Adipocyte (in vitro differentiated cells): ENCODE measurements at places on chromosomes 3 and 15.

- DNase-seq: no peak
Observed at GRCh38 chr3:165545059-165545458, 292.2 kb downstream of the BCHE start.

GRCh38 chr3:45021524-45022297 is 4.4 kb upstream of the CLEC3B start:
- no peak for DNase-seq

GRCh38 chr3:16147220-16147994 is 27.1 kb upstream of the GALNT15 start:
- no peak for DNase-seq

GRCh38 chr15:31263751-31264558 is 62.7 kb upstream of the KLF13 start:
- no peak for DNase-seq

DNA sequence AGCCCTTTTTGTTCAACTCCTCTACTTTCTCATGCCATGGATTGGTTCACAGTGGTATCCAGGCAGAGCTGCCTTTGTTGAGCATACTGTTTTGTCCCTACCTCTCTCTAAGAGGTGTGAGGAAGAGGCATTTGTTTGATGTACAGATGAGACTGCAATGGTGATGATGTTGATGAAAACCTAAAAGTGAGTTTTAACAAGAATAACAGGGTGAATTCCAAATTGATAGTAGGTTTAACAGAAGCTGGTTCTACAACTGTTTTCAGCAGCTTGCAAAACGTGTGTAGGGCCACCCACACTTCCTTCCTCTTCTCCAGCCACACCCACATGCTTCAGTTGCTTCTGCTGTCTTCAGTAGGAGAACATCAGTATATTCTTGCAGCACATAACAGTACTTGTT is 10.2 kb downstream of the SNRK start:
- peak; percentile 14 for DNase-seq

GRCh38 chr3:138985932-138986331 is 20.1 kb downstream of the PRR23A start:
- DNase-seq: no peak

DNA sequence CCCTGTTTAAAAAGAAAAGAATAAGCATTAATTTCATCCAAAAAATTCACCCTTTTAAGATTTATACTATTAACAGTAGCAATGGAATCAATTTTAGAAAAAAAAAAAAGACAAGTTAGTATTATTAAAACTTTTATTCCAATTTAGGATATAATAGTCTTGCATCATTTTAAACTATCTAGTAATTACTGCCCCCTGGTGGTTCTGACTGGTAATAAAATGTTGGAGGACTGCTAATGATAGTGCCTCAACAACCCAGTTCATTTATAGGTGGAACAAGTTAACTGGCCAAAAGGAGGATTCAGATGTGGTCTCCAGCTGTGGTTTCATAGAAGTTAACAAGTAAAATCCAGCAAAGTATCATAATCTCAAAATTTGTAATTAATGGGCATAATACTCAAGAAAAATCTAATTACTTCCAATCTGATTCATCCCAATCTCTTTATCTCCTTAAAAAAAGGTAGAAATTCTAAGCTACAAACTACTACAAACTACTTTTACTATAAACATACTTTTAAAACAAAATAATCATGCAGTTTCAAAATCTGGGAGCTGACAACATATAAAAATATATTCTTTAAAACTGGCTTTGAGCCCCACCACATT is 30.7 kb upstream of the WDR49 start:
- DNase-seq: peak; percentile 80

DNA sequence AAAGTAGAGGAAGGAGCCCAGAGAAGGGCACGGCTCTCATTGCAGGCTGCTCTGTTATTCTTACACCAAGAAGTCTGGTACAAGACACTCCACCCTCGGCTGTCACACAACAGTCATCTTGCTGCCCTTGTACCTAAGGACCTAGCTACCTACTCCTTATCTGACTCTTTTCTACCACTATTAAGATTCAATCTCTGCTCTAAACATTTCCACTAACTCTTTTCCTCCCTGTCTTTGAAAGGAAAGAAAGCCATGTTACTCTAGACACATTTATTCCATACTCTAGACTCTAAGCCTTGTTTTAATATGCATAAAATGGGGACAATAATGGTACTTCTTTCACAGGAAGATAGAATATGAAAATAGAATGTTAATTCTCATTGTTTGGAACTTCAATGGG is 73.3 kb upstream of the C3orf49 start:
- no peak for DNase-seq

GRCh38 chr15:42182961-42183360 is 25.1 kb downstream of the VPS39 start:
- no peak for DNase-seq

DNA sequence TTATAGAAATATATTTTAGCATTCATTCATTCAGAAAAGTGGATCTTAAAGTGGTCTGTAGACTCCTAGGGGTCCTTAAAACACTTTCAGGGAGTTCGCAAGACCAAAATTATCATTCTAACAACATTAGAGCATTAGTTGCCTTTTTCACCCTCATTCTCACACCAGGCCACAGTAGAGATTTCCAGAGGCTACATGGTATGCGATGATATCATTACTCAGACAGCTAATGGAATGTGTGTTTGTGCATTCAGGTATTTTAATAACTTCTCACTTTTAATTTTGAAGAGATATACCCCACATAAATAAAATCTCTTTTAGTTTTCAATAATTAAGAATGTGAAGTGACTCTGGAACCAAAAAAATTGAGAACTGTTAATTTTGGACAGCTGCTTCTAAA is 206.9 kb downstream of the NSUN3 start:
- DNase-seq: no peak

DNA sequence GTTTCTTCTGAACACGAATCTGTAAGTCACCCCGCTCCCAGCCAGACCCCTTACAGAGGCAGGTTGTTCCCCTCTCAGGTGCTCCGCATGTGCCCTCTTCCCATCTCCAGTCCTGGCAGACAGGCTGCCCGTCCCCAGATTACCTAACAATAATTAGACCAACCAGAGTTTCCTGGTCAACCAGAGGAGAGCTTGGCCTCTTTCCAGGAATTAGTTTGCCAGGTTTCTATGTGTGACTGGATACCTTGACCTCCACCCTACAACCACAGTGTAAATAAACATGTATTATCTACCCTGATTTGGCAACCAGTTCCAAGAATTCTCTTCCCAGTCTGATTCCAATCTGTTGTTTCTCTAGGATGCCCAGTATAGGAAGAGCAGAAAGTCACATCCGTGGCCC is 178.0 kb upstream of the UMPS start:
- DNase-seq: no peak

DNA sequence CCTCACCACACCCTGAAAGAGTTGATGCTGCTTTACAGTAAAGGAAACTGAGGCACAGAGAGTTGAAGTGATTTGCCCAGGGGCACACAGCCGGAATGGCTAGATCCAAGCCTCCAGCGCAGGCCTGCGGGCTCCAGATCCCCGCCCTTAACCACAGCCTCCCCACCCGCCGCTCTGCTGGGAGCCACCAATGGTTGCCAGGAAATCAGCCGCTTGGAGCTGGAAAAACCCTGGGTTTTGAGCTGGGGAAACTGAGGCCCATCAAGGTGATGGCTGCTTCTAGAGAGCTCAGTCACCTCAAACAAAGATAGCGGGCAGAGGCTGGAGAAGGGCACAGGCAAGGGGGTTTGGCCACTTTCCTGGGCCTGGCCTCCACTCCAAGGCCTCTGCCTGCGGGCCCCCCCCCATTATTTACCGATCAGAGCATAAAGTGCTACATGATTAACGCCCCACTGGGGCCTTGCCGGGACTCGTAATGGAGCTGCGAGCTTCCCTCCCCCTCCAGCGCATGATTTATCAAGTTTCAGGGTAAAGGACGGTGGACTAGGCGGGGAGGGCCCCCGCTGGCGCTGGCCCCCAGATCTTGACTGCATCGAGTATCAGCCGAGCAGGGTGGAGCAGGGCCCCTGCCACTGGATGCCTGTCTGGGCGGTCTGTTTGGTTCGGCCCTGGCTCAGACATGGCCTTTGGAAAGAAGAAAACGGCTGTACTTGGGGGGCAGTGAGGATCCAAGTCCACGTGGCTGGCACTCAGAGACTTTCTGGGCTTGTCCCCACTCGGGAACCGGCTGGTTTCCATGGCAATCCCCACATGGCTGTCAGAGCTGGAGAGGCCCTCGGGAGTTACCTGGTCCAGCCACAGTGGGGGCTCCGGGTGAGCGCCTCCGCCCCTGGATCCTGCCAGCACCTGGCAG is 9.1 kb downstream of the PLXND1 start:
- DNase-seq: peak; percentile 33

GRCh38 chr3:186879781-186880180 is 37.3 kb downstream of the ADIPOQ start:
- DNase-seq: no peak

- DNase-seq: no peak
Observed at GRCh38 chr3:46835054-46835453, 28.2 kb downstream of the MYL3 start.

- DNase-seq: no peak
Observed at GRCh38 chr3:13516760-13517135, 32.2 kb upstream of the FBLN2 start.

DNA sequence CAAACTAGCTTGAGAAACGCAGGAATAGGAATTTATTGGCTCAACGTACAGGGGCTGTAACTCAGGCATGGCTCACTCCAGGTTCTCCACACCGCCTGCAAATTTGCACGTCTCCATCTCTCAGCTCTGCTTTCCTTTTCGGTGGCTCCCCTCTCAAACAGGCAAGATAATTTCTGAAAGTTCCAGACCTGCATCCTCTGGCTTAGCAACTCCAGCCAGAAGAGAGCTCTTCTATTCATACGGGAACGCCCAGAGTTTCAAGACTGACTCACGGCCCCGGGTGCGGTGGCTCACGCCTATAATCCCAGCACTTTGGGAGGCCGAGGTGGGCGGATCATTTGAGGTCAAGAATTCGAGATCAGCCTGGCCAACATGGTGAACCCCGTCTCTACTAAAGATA is 139.7 kb upstream of the BNIP2 start:
- no peak for DNase-seq

DNA sequence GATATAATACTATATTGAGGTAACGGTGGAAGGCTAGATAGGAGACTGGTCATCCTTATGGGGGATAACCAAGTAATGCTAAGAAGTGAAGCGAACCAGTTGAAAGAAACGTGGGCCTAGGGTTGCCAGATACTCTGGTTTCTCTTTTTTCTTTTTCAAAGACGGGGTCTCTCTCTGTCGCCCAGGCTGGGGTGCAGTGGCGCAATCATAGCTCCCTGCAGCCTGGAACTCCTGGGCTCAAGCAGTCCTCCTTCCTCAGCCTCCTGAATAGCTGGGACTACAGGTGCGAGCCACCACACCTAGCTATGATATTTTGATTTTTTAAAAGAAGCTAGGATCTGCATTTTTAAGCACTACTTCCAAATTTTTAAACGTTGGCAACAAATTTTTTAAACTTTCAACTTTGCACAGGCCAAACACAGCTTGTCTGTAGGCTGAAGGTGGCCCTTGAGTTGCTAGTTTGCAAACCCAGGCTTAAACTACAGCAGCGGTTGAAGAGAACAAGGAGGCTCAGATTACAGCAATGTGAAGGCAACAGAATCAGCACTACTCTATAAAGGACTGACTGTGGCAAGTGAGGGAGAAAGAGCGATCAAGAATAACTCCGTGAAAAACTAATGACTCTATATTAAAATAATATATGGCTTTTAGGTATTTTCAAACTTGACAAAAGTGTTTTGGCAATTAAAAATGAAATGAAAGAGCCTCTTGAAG is 1.2 kb upstream of the RUBCN start:
- no peak for DNase-seq

- DNase-seq: peak; percentile 56
Observed at GRCh38 chr3:69182588-69183316, 60.4 kb upstream of the LMOD3 start.

DNA sequence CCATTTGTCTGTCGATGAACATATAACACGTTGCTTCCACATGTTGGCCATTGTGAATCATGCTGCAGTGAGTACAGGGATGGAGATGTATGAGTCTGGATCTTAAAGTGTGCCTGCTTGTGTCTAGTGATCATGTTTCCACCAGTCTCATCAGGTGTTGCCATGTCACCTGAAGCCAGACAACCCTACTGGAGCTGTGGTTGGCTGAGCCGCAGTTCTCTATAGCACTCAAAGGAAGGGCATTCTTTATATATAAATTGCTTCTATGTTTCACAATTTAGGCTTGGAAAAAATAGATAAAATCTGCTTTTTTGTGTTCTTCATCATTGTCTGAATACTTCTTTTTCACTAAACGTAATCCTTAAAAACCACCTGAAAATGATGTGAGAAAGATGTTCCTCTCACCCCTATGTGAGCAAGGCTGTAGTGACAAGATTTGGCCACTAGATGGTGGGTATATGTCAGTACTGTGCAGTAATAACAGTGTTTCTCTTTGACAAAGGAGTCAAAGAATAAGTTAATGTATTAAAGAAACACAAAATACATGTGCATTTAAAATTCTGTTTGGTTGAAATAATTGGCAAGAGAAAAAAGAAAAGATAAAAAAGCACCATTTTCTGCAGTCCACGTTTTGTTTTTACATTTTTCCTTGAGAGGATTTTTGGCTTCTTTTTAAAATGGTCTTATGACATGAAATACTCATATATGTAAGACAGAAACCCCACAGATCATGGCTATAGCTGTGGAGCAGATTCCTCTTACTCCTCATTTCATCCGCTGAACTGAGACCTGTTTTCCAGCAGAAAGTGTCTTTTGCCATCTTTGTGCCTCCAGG is 394.5 kb upstream of the DPPA4 start:
- peak; percentile 86 for DNase-seq

GRCh38 chr3:43994657-43995546 is 246.8 kb upstream of the TOPAZ1 start:
- peak; percentile 75 for DNase-seq

DNA sequence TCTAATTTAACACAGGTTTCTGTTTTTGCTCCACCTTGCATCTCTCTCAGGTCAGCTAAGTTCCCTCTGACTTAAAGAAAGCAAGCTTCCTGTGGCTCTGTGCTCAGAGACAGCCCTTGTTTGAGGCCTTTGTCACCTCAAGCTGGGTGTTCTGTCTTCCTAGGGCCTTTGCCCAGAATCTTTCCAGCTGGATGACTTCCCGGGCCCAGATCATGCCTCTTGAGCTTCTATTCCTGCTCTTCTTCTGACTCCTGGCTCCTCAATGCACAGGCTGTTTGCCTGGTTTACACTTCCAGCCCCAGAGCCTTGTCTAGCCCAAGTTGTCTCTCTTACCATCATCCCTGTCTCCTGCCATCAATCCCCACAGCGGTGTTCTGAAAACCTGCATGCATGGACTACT is 300.6 kb downstream of the VPS13C start:
- no peak for DNase-seq

DNA sequence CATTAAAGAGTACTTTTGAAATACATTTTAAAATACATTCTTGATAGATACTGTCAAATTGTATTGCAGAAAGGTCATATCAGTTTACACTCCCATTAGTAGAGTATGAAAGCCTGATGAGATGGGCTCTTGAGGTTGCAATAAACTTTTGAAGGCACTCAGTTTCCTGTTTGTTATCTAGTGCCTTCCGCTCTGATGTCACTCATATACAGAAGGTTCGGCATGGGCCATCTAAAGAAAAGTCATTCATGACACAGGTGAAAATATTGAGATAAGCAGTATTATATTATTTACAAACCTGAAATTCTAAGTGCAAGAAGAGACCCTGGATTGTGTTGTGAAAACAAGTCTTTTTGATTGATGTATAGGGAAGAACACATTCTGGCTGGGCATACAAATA is 36.5 kb upstream of the DENND4A start:
- DNase-seq: no peak
